Left hindlimb (tissue), 1 donor: ENCODE measurements at places on chromosomes 3 and 15.

DNA sequence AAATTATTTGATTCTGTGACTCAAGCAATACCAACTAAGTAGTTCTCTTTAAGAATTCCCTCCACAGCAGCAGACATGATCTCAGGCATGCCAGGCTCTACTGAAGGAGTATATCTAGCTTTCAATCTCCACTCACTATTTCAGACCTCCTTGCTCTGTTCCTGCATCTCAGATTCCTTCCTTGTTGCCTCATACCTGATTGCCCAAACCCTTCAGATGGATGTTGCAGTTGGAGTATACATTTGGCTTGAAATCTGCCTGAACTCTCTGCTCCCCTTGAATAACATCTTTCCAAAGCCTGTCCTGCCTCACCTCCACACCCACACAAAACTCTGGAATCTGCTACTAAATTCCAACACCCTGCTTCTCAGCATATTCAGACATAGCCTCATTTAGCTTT is 19.8 kb upstream of the TM4SF4 start:
- no peak for DNase-seq

- no peak for DNase-seq
These were observed 114.1 kb upstream of the LMCD1 start for GRCh38 chr3:8387571-8387970.

GRCh38 chr3:149374391-149374790 is 3.1 kb downstream of the TM4SF1 start:
- DNase-seq, result no peak

- no peak for DNase-seq
These were observed 19.6 kb downstream of the PLXND1 start for GRCh38 chr3:129586746-129587430.
